NCI-H1694 (cell line): ENCODE measurements at places on chromosomes 1 and 21.

DNA sequence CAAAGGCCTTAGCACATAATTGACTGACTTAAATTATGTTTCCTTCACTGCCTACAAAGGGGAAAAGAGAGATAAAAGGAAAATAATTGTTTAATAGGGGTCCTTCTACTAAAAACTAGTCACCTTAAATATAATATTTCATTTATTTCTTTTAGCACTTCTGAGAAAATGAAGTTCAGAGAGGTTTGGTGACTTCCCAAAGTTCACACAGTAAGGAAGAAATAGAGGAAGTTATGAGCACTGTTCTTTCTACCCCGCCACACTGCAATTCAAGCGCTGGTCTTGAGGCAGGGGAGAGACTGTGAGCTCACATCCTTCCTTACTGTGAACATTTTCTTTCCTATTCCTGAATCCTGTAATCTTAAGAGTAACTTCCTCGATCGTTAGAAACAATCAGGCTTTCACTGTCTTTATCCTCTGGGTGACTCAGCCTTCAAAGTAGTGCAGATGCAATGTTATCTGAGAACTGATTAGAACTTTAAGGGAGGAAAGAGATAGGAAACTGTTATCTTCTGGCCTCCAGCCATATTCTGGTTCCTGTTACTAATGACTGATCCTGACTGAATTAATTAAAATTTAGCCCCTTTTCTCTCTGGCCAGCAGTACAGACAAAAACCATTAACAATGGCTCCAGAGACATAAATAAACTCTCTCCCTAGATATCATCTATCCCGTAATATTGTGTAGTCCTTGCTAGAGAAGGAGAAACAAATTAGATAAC is 6.8 kb downstream of the RGS5 start:
- no peak for DNase-seq

GRCh38 chr1:4023678-4024077 is 123.6 kb upstream of the C1orf174 start:
- no peak for DNase-seq

GRCh38 chr1:46490406-46490655 is 695 bp downstream of the DMBX1 start:
- DNase-seq: no peak

- DNase-seq: no peak
Observed at GRCh38 chr1:18996548-18997177, 40.2 kb upstream of the IFFO2 start.

DNA sequence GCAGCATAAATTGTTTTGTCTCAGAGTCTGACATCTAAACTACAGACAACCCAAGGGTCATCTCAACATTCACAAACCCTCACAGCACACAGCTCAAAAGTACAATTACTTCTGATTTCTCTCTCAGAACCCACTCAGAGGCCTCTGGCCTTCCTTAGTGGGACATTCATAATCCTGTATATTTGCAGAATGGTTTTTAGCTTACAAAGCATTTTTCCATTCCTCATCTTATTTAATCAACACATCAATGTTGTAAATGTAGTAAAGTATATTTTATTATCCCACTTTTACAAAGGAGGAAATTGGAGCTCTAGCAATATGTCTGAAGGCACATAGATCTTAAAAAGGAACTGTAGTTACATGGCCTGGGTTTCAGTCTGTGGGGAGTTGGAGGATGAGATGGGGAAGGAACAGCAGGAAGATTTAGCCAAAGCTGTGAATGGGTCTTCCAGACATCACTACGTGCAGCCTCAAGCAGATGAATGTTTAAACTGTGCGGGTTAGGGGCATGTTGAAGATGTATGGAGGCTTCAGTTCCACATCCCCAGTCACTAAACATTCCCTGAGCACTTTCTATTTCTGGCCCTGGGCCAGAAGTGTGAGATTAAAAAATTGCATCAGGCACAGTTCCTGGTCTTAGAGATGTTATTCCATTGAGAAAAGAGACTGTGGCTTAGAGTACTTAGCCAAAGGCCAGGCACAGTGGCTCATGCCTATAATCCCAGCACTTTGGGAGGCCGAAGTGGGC is 13.3 kb downstream of the AKNAD1 start:
- no peak for DNase-seq

- no peak for DNase-seq
Observed at GRCh38 chr1:72230746-72231145, 51.6 kb downstream of the NEGR1 start.

- DNase-seq: no peak
Observed at GRCh38 chr1:10387677-10388386, 11.0 kb upstream of the PGD start.

- DNase-seq: no peak
Observed at GRCh38 chr1:222618001-222618879, at the start of gene MIA3. MIA3 (plus strand) TSS chr1:222618097; CDS start chr1:222618111, 14 bp downstream.

- DNase-seq: no peak
Observed at GRCh38 chr1:116508984-116509980, 61.5 kb downstream of the CD58 start.

GRCh38 chr1:85028151-85028550 is 20.1 kb downstream of the MCOLN3 start:
- no peak for DNase-seq

- no peak for DNase-seq
Observed at GRCh38 chr1:201468501-201468843, 516 bp downstream of the PHLDA3 start.

DNA sequence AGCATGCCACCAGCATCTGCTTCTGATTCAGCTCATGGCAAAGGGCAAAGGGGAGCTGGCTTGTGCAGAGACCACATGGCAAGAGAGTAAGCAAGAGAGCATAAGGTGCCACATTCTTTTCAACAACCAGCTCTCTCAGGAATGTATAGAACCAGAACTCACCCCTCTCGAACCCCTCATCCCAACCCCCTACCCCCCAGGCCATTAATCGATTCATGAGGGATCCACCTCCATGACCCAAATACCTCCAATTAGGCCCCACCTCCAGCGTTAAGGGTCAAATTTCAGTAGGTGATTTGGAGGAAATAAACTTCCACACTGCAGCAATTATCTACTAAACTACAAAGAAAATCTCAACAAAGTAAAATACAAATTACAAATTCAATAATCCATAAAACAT is 32.2 kb upstream of the LRRC7 start:
- no peak for DNase-seq

- peak; percentile 68 for DNase-seq
Observed at GRCh38 chr1:156140879-156141707, 12.3 kb upstream of the SEMA4A start.

GRCh38 chr1:234235434-234235881 is 137.8 kb upstream of the COA6 start:
- DNase-seq: peak; percentile 23

DNA sequence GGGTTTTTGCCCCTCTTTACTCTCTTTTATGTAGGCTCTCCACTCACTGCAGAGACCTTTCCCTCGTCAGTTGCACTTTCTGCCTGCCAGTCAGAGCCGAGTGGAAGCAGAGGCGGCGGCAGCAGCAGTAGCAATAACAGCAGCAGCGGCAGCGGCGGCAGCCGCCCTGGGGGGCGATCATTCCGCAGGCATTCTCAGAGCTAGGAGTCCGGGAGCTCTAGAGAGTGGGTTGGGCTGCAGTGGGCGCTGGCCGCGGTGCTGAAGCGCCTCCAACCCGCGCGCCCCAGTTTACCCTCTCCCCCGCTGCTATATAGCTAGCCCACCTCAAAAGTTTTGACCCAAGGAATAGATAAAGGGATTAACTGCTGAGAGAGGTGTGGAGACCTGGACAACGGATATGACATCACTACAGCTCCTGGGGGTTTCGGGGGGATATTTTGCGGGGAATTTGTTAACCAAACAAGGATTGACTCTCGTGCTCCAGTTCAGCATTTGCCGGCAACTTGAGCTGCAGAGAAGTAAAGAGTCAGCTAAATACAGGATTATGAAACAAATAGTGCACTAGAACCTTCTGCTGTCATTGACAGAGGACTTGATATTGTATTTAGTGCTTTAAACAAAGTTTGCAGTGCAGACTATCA is at the start of gene OLFM3:
OLFM3 (minus strand) TSS at position 102 of the 641 bp plus-strand sequence.
- DNase-seq: no peak

DNA sequence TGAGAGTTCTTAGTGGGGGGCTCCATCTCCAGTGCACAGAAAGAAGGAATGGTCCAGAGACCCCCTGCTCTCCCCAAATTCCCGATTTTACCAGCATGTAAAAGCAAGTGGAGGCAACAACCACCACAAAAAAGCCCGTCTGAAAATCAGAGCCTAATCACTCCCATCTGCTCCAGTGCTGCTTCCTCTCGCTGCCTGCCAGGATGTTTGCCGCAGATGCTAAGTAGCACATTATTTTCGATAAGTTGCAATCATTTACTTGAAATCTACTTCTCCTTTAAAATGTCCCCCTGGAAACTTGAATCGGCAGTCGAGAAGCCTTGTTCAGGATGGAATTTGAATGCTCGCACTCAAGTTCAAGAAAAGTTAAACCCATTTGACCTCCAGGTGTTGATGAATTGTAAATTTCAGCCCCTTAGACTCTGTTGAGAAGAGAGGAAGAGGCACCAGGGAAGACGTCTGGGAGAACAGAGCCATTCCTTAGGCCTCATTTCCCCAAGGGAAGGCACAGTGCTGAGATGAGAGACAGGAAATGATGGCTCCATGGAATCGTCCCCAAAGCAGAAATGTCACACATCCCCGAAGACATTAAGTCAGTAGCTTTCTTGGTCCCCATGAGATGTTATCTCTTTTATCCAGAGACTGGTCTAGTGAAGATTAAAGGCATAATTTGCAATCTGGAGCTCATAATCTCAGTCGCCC is 221.3 kb downstream of the PBX1 start:
- DNase-seq: no peak

GRCh38 chr1:119333163-119333896 is 35.3 kb upstream of the HAO2 start:
- DNase-seq: no peak

DNA sequence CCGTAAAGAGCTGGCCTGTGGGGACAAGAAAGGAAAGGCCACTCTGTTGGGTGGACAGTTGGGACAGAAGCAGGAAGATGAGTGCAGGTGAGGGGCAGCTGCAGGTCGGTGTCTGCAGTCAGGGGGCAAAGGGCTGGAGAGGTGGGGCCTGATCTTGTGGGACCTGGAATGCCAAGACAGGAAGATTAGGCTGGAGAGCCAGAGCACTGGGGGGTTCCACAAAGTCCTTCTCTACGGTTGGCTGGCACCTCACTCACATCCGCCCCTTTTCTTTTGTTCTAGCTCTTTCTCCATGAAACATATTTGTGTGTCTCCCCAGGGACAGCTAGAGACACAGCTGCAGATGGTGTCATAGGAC is 404.1 kb downstream of the PTPRU start:
- DNase-seq: no peak
